ENCODE measurements at places on chromosomes 6 and 20. TPM values are rescaled to one million over a fixed set of nuclear protein-coding genes. Genes with fewer than 3 reads are reported as not detected.

HCRTR2 gene
- total RNA-seq = 0.36 TPM

ADGRF4 gene
- total RNA-seq = 1.4 TPM

DNA sequence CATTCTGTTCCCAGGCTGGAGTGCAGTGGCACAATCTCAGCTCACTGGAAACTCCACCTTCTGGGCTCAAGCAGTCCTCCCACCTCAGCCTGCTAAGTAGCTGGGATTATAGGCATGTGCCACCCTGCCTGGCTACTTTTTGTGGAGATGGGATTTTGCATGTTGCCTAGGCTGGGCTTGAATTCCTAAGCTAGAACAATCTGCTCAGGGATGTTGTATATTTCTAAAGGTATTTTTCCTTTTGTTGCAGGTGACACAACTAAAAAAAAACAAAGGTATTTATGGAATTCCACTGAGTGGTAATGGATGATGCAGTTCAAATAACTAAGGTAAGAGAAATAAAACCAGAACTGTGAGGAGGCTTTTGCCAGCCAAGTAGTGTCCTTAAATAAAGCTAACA is 49.7 kb downstream of the PTPRA start:
- H3K4me3 ChIP-seq = no peak overlapping the region
- H3K36me3 ChIP-seq = peaks cover 4% of the 10 kb centered on the region
- H3K27ac ChIP-seq = no peak overlapping the region
- no peaks in the 10 kb centered on the region for H3K4me1 ChIP-seq

DNA sequence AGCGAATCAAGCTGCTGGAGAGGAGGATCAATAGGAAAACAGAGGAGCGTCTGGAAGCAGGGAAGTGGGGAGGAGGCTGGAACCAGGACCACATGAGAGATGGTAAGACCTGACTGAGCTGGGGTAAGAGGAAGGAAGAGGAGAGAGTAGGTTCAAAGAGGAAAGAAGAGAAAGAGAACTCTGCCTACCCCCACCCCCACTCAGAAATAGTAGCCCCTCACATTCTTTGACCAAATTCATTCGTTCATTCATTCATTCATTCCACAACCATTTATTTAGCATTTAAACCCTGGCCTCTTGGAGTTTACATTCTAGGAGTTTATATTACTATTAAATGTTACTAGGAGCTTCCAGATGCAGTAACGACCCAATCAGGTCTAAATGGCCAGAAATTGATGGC is 15.8 kb upstream of the HCK start:
- no peaks in the 10 kb centered on the region for H3K4me1 ChIP-seq
- peaks cover 59% of the 10 kb centered on the region for H3K27me3 ChIP-seq
- no peak overlapping the region for H3K4me3 ChIP-seq
- H3K27ac ChIP-seq = no peak overlapping the region
- DNase-seq = no peak

GRCh38 chr6:163679753-163680152 is 265.2 kb downstream of the QKI start:
- H3K4me1 ChIP-seq = no peaks in the 10 kb centered on the region
- H3K27me3 ChIP-seq = no peaks in the 10 kb centered on the region
- H3K27ac ChIP-seq = no peak overlapping the region
- peak; percentile 71 for DNase-seq
- no peaks in the 10 kb centered on the region for H3K36me3 ChIP-seq

GRCh38 chr6:139145661-139146060 is 10.8 kb downstream of the HECA start:
- DNase-seq = no peak
- no peaks in the 10 kb centered on the region for H3K27me3 ChIP-seq
- no peak overlapping the region for H3K27ac ChIP-seq

DNA sequence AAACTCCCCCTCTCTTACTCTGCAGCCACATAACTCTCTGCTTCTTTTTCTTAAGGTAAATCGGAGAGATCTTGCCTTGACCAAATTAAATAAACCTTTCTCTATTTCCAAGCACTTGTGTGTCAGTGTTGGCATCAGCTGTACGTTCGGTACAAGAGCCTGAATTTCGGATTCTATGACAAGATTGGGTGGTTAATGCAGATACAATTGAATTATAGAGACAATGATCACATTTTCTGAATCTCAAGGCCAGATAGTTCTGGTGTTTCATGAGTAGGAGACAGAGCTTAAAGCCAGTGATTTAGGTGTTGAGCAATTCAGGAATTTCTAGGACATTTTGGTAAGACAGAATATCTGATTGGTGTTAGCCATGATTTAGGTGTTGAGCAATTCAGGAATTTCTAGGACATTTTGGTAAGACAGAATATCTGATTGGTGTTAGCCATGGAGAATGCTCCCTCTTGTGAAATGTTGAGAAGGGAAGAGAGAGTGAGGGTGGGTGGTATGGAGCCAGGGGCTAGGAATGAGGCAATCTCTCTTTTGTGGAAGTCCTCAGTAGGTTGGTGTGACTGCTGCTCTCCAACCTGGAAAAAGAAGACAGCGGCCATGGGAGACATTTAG is 5.1 kb downstream of the SPINT3 start:
- no peak overlapping the region for H3K4me3 ChIP-seq
- peaks cover 3% of the 10 kb centered on the region for H3K27me3 ChIP-seq
- no peaks in the 10 kb centered on the region for H3K36me3 ChIP-seq
